ENCODE measurements at places on chromosomes 3 and 15.

- DNase-seq = no peak
These were observed 152.3 kb downstream of the IGF1R start for GRCh38 chr15:98800437-98801233.

DNA sequence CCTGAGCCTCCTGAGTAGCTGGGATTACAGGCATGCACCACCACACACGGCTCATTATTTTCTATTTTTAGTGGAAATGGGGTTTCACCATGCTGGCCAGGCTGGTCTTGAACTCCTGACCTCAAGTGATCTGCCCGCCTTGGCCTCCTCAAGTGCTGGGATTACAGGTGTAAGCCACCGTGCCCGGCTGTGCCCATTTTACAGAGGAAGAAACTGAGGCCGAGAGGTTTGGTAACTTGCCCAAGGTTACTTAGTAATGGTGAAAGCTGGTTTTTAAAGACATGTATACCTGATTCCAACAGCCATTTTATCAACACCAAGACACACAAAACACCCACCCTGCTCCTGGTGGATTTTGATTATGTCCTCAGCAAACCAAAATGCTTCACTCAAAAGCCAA lies 128.7 kb downstream of the SNRK start:
- DNase-seq = no peak

DNA sequence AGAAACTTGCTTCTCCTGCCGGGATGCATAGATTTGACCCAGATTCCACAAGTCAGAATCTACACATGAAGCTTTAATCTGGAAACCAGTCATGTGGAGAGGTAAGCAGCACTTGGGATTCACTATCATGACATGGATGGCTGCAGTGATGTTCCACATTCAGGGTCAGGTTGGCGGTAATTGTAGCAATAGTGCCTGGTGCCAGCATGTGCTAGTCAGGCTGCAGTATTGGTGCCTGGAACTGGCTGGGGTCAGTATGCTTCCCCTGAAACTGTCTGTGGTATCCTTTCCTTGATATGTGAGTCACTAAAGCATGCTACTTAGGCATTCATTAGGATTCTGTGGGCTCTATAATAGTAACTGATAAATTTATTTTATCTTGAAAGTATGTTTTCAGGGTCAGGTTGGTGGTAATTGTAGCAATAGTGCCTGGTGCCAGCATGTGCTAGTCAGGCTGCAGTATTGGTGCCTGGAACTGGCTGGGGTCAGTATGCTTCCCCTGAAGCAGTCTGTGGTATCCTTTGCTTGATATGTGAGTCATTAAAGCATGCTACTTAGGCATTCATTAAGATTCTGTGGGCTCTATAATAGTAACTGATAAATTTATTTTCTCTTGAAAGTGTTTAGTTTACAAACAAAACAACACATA lies 1439.2 kb downstream of the ZPLD1 start:
- no peak for DNase-seq

- no peak for DNase-seq
These were observed 82.8 kb upstream of the MEX3B start for GRCh38 chr15:82128401-82129148.

DNA sequence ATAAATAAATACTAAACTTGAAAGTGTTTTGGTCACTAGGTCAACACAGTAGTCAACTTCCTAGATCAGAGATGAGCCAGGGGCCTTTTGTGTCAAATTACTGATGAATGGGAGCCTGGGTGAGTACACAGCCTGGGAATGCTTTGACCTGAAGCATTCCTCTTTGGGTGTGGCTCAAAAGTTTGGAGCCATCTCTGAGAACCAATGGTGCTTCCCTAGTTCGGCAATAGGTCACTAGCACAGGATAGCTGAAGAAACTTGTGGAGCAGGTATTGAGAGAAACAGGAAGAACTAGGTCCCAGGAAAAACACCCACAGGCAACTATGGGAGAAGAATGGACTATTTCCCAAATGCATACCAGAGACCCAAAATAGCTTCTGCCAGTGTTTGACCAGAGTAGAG lies 56.6 kb upstream of the PLXND1 start:
- no peak for DNase-seq

- no peak for DNase-seq
These were observed 182.6 kb upstream of the ROPN1 start for GRCh38 chr3:124174476-124174875.

- DNase-seq = no peak
These were observed 162.2 kb downstream of the LPP start for GRCh38 chr3:188316021-188316722.

DNA sequence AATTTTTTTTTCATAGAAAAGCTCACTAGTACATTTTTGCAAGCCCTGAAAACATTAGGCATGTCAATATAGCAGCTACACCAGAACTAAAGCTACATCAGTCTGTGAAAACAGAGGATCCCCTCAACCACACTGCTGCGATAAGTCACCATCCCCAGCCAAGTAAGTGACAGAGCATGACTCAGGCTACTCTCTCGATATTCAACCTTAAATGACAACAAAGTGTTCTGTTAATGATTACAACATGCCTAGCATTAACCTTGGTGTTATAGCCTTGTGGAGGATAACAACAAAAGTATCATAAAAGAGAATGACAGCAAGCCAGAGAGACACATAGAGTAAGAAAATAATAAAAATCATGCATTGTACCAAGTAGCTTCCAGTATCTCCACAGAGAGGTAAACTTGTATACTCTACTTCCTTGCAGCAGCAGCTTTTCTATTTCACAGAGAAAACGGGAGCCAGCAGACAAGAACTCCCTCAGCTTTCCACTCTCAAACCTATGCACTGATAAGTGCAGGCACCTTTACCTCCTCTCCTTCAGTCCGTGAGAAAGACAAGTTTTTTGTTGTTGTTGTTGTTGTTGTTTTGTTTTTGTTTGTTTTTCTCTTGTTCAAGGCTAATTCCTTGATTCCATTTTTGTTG lies 76.6 kb downstream of the GBE1 start:
- DNase-seq = no peak

GRCh38 chr15:81560405-81560804 lies 186.4 kb upstream of the TMC3 start:
- no peak for DNase-seq

GRCh38 chr3:4771243-4771642 lies 208.0 kb upstream of the BHLHE40 start:
- DNase-seq = no peak

DNA sequence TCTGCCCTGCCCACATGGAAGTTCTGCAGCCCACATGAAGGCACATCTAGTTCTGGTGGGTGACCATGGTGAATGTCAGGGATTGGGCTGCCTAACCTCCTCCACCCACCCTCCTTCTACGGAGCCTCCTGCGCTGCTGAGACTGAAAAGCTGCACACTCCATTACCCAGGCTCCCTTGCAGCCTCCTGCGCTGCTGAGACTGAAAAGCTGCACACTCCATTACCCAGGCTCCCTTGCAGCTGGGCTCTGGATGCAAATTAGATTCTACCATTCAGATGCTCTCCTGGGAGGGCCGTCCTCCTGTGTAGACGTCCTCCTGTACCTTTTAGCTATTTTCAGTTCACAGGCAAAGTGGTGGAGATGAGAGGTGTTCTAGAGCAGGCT lies 32.1 kb downstream of the POMGNT2 start:
- DNase-seq = no peak

DNA sequence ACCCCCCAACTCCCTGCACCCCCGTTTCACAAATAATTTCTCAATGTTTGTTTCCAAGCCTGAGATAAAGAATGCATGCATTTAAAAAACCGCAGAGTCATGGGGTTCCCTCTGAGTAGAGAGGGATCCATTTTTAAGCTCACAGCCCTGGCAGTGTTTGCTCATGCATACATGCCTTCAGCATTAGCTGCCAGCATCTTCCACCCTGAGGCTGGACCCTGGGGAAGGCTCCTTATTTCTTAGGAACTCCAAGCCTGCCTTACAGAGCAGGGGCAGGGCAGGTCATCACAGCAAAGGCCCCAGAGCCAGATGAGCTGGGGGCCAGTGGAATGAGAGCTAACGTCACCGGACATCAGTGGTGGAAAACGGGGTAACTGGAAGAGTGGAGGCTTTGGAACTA lies 31.3 kb downstream of the TLE3 start:
- DNase-seq = no peak

DNA sequence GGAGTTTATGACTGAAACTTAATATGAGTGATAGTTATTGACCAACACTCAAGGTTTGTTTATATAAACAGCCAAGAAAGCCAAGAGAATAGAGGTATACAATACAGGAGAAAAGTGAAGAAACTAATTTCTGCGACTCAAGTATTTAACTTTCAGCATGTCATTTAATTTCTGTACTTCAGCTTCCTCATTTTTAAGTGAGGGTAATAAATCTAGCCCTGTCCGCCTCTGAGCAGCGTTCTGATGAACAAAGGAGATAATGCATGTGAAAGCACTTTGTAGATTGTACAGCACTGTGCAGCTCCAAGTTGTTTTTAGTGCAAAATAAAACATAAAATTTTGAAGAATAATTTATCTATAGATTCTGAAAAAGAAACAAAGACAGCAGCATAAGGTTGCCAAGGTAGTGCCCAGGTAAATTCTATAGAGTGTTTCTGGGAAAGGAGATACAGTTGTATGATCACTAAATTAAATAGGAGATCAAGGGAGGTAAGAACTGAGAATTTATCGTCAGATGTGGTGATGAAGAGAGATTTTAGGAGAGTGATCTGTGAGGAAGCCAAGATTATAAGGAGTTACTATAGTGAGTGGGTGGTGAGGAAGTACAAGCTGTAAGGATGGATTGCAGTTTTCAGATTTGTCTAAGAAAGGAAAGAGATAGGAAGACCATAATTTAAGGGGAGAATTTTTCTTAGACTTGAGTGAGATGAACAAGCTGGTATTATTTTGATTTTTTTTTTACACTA lies 71.3 kb downstream of the RASA2 start:
- DNase-seq = no peak

DNA sequence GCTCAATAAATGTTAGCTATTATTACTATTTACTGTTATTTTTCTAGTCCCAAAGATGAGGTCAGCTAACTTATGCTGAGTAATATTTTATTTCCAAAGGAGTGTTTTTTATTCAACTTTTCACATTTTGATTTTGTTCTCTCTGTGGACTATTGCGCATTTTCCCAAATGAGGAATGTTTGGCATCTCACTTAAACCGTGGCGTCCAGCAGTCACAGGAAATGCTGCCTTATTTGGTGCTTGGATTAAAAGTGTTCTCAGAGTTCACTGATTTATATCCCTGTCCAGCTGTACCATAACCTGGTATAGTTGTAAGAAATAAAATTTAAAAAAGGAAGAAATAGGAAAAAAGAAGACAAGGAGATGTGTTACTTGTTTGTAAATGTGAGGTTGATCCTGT lies 166.8 kb downstream of the THSD4 start:
- no peak for DNase-seq

Measured in T-helper 2 cell (primary cell).